ENCODE measurements at places on chromosomes 11 and 22. TPM values are rescaled to one million over a fixed set of nuclear protein-coding genes. Genes with fewer than 3 reads are reported as not detected.

The MOGAT2 gene
- 0.21 TPM for total RNA-seq

The PTPRCAP gene
- 1.8 TPM for total RNA-seq

The PRODH gene
- 109 TPM for total RNA-seq

The TIMP3 gene
- total RNA-seq, result 147 TPM

The MPZL2 gene
- 46.0 TPM for total RNA-seq

The KRTAP5-9 gene
- 1.9 TPM for total RNA-seq

The FIBIN gene
- 18.5 TPM for total RNA-seq

The PGR gene
- 0.63 TPM for total RNA-seq
